Endodermal cell (in vitro differentiated cells): ENCODE measurements at places on chromosomes 12 and 14.

GRCh38 chr14:29853272-29853671 lies 74.4 kb downstream of the PRKD1 start:
- DNase-seq: no peak
- no peak overlapping the region for H3K27ac ChIP-seq
- no peak overlapping the region for H3K4me3 ChIP-seq
- no peaks in the 10 kb centered on the region for H3K36me3 ChIP-seq

DNA sequence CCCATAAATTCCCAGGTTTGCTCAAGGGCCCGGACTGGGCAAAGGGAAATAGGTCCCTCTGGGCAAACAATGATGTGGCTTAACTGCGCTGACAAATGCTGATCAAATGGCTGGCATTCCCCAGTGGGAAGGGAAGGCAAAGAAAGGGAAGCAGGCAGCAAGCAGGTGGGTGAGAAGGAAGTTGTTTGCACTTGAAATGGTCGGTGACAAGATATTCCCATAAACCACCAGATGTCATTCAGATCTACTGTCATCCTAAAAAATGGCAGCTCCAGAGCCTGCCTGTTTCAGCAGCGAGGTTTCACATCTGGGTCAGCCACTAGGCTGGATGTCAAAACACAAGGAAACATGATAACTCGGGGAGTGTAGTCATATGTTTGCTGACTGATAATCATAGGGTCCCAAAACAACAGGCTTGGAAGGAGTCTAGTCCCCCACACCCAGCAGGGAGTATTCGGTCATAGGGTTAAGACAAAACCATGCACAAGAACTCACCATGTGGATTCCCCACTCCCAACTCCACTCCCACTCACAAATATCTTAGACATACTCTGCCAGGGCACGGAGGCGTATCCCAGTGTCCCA lies 37.9 kb upstream of the MDM1 start:
- H3K27me3 ChIP-seq: no peaks in the 10 kb centered on the region
- H3K4me3 ChIP-seq: no peak overlapping the region
- no peak overlapping the region for H3K27ac ChIP-seq
- no peak for DNase-seq
- H3K36me3 ChIP-seq: no peaks in the 10 kb centered on the region

DNA sequence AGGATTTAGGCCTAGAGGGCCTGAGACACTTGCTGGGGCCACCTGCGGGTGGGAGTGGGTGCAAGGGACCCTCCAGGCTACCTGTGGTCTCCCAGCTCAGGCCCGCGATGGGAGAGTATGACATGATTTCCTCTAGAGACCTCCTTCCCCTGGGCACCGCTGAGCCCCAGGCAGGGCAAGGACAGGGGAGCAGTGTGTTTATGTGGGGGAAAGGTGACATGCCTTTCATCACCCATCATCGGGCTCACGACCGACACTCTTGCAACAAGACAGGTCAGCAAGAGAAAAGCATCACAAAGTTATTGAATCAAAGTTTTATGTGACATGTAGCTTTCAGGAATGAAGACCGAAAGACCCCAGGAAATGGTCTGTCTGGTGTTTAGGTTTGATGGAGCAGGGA lies 19.9 kb downstream of the SH2B3 start:
- no peaks in the 10 kb centered on the region for H3K27me3 ChIP-seq
- DNase-seq: no peak
- H3K4me3 ChIP-seq: no peak overlapping the region
- no peak overlapping the region for H3K27ac ChIP-seq
- peaks cover 7% of the 10 kb centered on the region for H3K4me1 ChIP-seq

- peaks cover 10% of the 10 kb centered on the region for H3K36me3 ChIP-seq
- H3K4me3 ChIP-seq: no peak overlapping the region
- H3K27ac ChIP-seq: peak overlapping the region; percentile 32
- no peak for DNase-seq
- no peaks in the 10 kb centered on the region for H3K27me3 ChIP-seq
- H3K4me1 ChIP-seq: no peaks in the 10 kb centered on the region
Measured at GRCh38 chr14:81281332-81281731, 60.6 kb upstream of the GTF2A1 start.

- H3K36me3 ChIP-seq: no peaks in the 10 kb centered on the region
- peaks cover 7% of the 10 kb centered on the region for H3K4me1 ChIP-seq
- no peak for DNase-seq
- H3K27me3 ChIP-seq: no peaks in the 10 kb centered on the region
- H3K27ac ChIP-seq: no peak overlapping the region
- no peak overlapping the region for H3K4me3 ChIP-seq
Measured at GRCh38 chr14:90551070-90551704, 154.4 kb downstream of the CALM1 start.

- no peak overlapping the region for H3K27ac ChIP-seq
- no peaks in the 10 kb centered on the region for H3K36me3 ChIP-seq
- H3K4me3 ChIP-seq: no peak overlapping the region
- DNase-seq: no peak
Measured at GRCh38 chr14:57352396-57353170, 37.8 kb upstream of the NAA30 start.

- DNase-seq: no peak
- H3K36me3 ChIP-seq: no peaks in the 10 kb centered on the region
- H3K27ac ChIP-seq: no peak overlapping the region
- no peaks in the 10 kb centered on the region for H3K27me3 ChIP-seq
Measured at GRCh38 chr14:36344211-36344610, 23.8 kb upstream of the MBIP start.

GRCh38 chr12:124747426-124748161 lies 116.1 kb downstream of the SCARB1 start:
- H3K27me3 ChIP-seq: no peaks in the 10 kb centered on the region
- H3K27ac ChIP-seq: no peak overlapping the region
- no peaks in the 10 kb centered on the region for H3K4me1 ChIP-seq
- peak; percentile 67 for DNase-seq

GRCh38 chr14:66038618-66039017 lies 447.6 kb upstream of the CCDC196 start:
- H3K36me3 ChIP-seq: no peaks in the 10 kb centered on the region
- no peak for DNase-seq
- no peak overlapping the region for H3K4me3 ChIP-seq
- no peaks in the 10 kb centered on the region for H3K27me3 ChIP-seq

- no peak overlapping the region for H3K27ac ChIP-seq
- H3K4me1 ChIP-seq: no peaks in the 10 kb centered on the region
- no peaks in the 10 kb centered on the region for H3K36me3 ChIP-seq
- H3K4me3 ChIP-seq: no peak overlapping the region
- DNase-seq: no peak
Measured at GRCh38 chr14:84129941-84130340, 1400.0 kb upstream of the FLRT2 start.

DNA sequence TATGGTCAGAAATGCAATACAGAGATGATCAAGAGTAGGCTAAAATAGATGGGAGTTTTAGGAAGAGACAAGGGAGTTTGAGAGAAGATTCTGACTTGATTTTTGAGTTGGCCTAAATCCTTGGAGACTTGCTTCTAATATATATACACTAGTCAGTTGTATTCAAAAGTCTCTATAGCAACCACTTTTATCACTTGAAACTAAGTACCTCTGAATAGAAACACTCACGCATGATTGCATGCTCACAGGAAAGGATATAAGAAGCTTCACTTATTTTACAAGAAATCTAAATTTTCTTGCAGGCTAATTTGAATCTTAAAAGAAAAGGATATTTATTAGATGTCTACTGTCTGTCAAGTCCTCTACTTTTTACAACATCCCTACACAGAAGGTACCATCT lies 316.8 kb downstream of the SNAPC1 start:
- H3K4me3 ChIP-seq: no peak overlapping the region
- H3K27me3 ChIP-seq: no peaks in the 10 kb centered on the region
- H3K27ac ChIP-seq: no peak overlapping the region
- no peak for DNase-seq
- H3K4me1 ChIP-seq: no peaks in the 10 kb centered on the region

DNA sequence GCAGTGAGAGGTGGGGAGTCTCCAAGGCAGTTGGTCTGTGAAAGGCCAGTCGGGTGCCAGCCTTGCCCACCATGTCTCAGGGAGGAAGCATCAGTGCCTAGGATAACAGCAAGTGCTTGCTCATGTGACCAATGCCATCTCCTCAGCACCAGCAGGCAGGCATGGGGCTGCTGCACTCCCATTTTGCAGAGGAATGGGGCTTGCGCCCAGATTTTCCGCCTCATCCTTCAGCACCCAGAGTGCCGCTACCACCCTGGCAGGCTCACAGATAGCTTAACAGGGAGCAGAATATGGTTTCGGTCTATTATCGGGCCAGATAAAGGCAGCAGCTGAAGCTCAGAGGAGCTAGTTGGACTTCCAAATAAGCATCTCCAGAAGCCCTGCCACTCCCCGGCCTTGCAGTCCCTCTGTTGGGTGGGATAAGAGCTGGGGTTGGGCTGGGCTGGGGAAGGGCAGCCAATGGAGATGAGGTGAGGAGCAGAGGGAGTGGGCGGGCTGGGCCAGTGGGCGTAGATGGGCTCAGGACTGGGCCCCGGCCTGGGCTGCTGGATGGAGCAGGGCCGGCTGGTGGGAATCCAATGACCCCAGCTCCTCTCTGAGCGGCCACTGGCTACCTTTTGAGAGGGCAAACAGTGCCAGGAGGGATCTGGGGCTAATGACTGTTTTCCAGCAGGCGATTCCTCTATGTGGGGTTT lies 8.4 kb upstream of the KRT80 start:
- peak; percentile 94 for DNase-seq
- no peak overlapping the region for H3K4me3 ChIP-seq
- no peak overlapping the region for H3K27ac ChIP-seq
- no peaks in the 10 kb centered on the region for H3K27me3 ChIP-seq
- no peaks in the 10 kb centered on the region for H3K36me3 ChIP-seq

DNA sequence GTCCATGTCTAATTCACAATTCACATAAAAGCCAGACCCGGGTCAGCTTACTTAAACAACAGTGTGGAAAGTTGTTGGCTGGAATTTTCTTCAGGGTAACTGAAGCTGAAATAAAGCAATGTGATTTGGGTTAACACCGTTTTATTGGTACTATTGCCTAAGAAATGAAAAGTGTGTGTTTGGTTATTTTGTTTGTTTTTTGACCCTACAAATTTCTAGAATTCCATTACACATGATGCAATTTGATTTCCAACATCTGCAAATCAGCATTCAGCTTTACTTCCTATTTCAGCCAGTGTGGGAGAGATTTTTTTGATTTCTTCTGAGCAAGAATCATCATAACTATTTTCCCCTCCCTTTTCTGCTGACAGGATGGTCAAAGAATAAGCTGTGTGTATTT lies 45.7 kb upstream of the CLMN start:
- no peak overlapping the region for H3K4me3 ChIP-seq
- no peak for DNase-seq
- H3K27ac ChIP-seq: no peak overlapping the region
- H3K4me1 ChIP-seq: peaks cover 3% of the 10 kb centered on the region
- H3K36me3 ChIP-seq: no peaks in the 10 kb centered on the region
- no peaks in the 10 kb centered on the region for H3K27me3 ChIP-seq

- DNase-seq: no peak
- H3K27me3 ChIP-seq: no peaks in the 10 kb centered on the region
- H3K4me1 ChIP-seq: no peaks in the 10 kb centered on the region
- no peaks in the 10 kb centered on the region for H3K36me3 ChIP-seq
- H3K4me3 ChIP-seq: no peak overlapping the region
Measured at GRCh38 chr14:27392153-27392552, 794.3 kb upstream of the NOVA1 start.

GRCh38 chr12:20585913-20586312 lies 109.2 kb upstream of the SLCO1C1 start:
- no peaks in the 10 kb centered on the region for H3K27me3 ChIP-seq
- no peak overlapping the region for H3K4me3 ChIP-seq
- H3K36me3 ChIP-seq: no peaks in the 10 kb centered on the region
- no peak for DNase-seq
- H3K4me1 ChIP-seq: peaks cover 7% of the 10 kb centered on the region

DNA sequence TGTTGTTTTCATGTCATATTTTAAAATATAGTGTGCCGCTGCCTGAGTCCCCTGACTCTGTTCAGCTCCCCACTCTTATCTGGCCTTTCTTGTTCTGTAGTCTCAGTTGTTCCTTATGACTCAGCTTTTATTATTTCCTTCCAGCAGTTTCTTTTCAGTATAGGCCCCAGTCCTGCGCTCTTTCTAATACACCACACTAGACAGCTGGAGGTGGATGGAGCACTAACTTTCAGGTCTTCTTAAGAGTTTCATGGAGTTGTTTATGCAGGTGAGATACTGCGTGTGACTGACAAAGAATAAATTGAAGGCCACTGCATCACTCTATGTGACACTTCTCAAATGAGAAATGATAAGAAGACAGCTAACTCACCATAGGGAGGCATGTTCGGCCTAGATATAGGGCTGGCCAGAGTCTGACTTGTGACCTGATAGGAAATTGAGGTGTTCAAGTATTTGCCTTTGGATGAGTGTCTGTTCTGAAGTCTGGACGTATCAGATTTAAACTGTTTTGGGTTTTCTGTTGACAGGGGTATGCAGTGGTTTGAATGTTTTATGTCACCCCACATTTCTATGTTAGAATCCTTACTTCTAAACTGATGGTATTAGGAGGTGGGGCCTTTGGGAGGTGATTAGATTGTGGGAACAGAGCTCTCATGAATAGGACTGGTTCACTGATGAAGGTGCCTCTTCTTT lies 60.8 kb upstream of the CLMN start:
- H3K4me1 ChIP-seq: peaks cover 4% of the 10 kb centered on the region
- peaks cover 24% of the 10 kb centered on the region for H3K27me3 ChIP-seq
- peak overlapping the region; percentile 64 for H3K4me3 ChIP-seq

GRCh38 chr14:68779761-68780323 lies 13.0 kb downstream of the ZFP36L1 start:
- no peak overlapping the region for H3K4me3 ChIP-seq
- no peaks in the 10 kb centered on the region for H3K36me3 ChIP-seq
- no peak overlapping the region for H3K27ac ChIP-seq
- DNase-seq: peak; percentile 37
- peaks cover 25% of the 10 kb centered on the region for H3K4me1 ChIP-seq

- no peak for DNase-seq
- no peaks in the 10 kb centered on the region for H3K36me3 ChIP-seq
- no peak overlapping the region for H3K4me3 ChIP-seq
- H3K27ac ChIP-seq: no peak overlapping the region
Measured at GRCh38 chr12:66014818-66015217, 115.7 kb downstream of the LLPH start.

DNA sequence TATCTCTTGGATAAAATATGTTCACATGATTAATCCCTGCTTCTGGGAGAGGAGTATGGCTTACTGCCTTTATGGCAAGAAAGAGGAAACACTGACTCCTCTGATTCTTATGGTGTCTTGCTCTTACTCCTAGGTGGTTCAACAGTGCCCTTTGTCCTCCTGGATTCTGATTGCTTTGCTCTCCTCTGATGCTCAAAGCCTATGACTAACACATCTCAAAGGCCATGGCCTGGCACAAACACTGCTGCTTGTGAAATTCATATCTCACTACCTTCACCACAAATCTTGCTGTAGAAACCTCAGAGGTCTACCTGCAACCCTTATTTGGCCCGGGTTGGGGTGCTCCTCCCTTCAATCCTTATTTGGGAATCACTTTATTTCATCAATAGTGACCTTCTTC lies 217.2 kb downstream of the C12orf50 start:
- H3K4me1 ChIP-seq: no peaks in the 10 kb centered on the region
- H3K27me3 ChIP-seq: no peaks in the 10 kb centered on the region
- no peaks in the 10 kb centered on the region for H3K36me3 ChIP-seq
- H3K4me3 ChIP-seq: no peak overlapping the region
- no peak overlapping the region for H3K27ac ChIP-seq

- H3K36me3 ChIP-seq: peaks cover 4% of the 10 kb centered on the region
- H3K27ac ChIP-seq: no peak overlapping the region
- H3K27me3 ChIP-seq: no peaks in the 10 kb centered on the region
- DNase-seq: no peak
- H3K4me3 ChIP-seq: no peak overlapping the region
- H3K4me1 ChIP-seq: no peaks in the 10 kb centered on the region
Measured at GRCh38 chr14:72523424-72524294, 370.2 kb downstream of the DPF3 start.

- H3K27me3 ChIP-seq: no peaks in the 10 kb centered on the region
- H3K4me1 ChIP-seq: no peaks in the 10 kb centered on the region
- DNase-seq: no peak
- H3K4me3 ChIP-seq: no peak overlapping the region
Measured at GRCh38 chr14:95208598-95208997, 51.3 kb upstream of the DICER1 start.
